ENCODE measurements at places on chromosomes 1 and 21.

DNA sequence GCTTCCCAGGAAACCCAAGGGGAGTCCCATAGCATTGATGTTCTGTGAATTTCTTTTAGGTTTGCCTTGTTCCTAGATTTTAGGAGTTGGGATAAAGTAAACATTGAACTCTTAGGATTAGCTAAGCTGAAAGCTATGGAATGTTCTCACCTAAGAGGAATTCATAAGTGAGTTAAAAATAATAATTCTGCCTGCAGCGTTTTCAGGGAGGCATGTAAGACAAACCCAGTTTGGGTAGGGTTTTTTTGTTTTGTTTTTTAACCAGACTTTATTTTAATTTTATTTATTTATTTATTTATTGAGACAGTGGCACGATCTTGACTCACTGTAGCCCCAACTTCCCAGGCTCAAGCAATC, 28.9 kb upstream of the CD101 start:
- no peak for DNase-seq

DNA sequence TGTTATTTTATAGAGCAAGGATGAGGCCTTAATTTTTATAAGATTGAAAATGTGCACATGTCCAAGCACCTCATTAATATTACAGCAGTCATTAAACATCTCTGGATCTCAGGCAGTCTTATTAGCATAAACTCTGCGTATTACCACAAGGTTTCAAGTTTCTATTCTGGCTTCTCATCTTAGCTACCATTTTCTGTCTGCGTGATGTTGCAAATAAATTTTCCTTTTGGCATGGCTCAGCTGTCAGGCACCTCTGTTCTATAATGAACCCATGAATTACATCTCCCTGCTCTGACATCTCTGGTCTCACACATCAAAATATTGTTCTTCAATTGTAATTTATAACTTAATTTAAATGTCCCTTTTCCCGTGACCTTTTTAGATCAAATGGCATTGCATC, 156.5 kb downstream of the SLC45A1 start:
- DNase-seq: no peak

- DNase-seq: no peak
Measured at GRCh38 chr1:22861764-22862440, 110.8 kb downstream of the LACTBL1 start.

GRCh38 chr1:245007852-245008251, 143.5 kb upstream of the HNRNPU start:
- DNase-seq: no peak

DNA sequence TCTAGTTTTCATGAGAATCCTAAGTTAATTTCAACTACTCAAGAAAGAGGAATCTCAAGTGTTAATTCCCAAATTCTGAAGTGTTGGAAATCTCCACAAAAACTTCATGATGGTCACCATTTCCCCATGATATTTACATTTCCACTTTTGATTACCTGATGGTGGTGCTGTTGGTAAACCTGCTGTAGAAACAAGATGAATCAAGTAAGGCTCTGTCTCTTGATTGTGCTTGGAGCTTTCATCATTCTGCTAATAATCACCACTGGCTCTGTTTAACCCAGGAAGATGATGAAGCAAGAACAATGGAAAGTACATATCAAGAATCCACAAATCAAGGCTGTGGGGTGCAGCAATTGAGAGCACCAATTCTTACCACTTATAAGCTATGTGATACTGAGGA, 77.8 kb downstream of the C4BPA start:
- DNase-seq: no peak

DNA sequence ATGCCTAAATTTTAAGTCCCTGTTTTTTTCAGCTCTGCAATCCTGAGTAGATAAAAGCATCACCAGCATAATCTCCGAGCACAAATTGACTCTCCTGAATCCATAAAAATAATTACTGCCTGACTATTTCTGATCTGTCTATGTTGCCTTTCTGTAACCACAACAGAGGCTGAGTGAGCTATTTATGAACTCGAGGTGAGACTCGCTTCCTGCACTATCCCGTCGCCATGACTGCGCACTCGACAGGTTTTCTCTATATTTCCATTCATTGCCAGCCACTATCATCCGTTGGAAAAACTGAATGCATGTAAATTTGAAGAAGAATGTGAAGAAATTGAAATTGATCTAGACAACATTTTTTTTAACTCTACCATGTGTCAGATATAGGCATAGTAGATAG, 897.2 kb downstream of the ADGRL2 start:
- DNase-seq: no peak

DNA sequence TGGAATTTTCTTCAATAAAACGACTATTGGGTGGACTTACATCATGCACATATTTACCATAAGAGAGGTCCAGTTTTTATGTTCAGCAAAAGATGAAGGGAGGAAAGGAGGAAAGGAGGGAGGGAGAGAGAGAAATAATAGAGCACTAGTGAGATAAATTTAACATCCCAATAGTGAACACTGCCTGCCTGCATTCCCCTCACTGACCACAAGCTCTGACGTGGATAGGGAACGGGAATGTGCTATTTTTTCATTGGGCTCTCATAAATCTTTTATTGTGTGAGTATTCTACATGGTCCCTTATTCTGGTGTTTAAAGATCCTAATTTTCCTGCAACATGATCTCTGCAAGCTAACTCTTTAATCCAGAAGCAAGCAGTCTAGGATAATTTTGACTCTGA, 82.1 kb downstream of the TTC3 start:
- no peak for DNase-seq
